ENCODE measurements at places on chromosomes 11 and 22.

DNA sequence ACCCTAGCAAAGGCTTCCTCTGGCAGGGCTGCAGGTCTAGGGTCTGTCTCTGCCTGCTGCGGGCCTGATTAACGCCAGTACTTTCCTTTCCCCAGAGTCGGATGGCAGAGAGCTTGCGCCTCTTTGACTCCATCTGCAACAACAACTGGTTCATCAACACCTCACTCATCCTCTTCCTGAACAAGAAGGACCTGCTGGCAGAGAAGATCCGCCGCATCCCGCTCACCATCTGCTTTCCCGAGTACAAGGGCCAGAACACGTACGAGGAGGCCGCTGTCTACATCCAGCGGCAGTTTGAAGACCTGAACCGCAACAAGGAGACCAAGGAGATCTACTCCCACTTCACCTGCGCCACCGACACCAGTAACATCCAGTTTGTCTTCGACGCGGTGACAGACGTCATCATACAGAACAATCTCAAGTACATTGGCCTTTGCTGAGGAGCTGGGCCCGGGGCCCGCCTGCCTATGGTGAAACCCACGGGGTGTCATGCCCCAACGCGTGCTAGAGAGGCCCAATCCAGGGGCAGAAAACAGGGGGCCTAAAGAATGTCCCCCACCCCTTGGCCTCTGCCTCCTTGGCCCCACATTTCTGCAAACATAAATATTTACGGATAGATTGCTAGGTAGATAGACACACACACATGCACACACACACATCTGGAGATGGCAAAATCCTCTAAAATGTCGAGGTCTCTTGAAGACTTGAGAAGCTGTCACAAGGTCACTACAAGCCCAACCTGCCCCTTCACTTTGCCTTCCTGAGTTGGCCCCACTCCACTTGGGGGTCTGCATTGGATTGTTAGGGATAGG is 18.6 kb downstream of the RSPH14 start:
- no peak for DNase-seq

- no peak for DNase-seq
Measured at GRCh38 chr11:69707176-69707575, 3.4 kb upstream of the FGF19 start.

GRCh38 chr11:30342736-30343166 is 19.8 kb downstream of the ARL14EP start:
- DNase-seq = no peak

DNA sequence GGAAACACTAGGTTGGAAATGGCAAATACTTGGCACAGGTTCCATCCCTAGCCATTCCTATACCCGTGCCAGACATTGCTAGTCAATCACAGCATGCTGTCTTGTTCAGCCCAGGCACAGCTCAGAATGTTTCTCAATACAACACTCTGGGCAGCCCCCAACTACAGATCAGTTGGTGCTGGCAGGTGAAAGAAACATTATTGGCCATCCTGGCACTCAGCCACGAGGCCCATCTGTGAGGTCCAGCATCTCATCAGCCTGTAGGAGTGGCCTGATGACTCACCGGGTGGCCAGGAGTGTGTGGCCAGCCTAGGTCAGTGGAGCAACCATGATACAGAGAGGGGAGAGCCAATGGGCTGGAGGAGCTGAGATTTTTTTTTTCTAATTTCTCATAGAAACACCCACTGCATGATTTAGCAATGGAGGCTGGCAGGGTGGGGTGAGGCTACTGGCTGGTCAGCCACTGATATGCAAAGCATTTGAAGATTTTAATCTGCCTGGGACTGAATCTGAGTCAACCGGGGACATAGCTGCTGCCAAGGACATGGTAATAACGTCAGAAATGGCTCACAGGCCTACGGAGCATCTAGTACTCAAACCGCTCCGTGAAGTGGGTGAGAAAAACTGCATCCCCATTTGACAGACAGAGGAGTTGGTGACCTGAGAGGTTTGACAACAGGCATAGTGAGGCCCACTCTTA is 5.4 kb downstream of the MYO18B start:
- no peak for DNase-seq

DNA sequence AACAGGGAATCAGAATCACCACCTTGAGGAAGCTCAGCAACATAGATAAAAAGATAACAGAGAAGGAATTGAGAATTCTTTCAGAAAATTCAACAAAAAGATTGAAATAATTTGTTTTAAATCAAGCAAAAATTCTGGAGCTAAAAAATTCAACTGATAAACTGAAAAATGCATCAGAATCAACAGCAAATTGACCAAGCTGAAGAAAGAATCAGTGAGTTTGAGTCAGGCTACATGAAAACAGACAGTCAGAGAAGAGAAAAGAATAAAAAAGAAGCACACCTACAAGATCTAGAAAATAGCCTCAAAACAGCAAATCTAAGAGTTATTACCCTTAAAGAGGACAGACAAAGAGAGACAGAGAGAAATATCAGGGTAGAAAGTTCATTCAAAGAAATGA is 28.8 kb downstream of the BTG4 start:
- DNase-seq = no peak

- DNase-seq = no peak
Measured at GRCh38 chr11:1780700-1781592, 17.2 kb upstream of the CTSD start.

All from nephron progenitor cell (in vitro differentiated cells).